NCI-H2171 treated with DMSO at 0.1 percent for 48 hours (cell line): ENCODE measurements at places on chromosomes 6 and 20.

DNA sequence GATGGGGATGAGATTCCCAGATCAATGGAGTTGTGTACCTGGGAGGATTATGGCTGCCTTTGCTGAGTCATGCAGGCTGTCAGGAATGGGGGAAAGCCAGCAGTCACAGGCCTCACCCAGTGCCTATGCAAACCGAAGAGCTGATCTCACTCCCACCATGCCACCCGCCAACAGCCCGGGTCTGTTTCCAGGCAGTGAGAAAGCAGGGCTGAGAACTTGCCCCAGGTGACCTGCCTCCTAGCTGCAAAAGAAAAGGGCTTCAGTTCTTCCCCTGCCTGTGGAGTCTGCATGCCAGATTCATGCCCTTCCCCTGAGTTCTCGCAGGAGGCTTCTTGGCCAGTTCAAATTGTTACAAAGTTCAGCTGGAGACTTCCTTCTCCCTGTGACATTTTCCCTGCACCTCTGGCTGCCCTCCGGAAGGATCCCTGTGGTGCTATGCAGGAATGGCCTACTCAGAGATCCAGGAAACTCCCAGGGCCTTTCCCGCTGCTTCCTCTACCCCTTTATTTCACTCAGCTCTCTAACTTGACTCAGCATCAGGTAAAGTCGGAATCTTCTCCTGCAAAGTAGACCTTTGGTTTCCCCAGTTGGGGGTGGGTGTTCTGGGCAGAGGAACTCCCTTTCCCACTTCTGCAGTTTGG lies 71.5 kb upstream of the B3GAT2 start:
- DNase-seq = no peak

DNA sequence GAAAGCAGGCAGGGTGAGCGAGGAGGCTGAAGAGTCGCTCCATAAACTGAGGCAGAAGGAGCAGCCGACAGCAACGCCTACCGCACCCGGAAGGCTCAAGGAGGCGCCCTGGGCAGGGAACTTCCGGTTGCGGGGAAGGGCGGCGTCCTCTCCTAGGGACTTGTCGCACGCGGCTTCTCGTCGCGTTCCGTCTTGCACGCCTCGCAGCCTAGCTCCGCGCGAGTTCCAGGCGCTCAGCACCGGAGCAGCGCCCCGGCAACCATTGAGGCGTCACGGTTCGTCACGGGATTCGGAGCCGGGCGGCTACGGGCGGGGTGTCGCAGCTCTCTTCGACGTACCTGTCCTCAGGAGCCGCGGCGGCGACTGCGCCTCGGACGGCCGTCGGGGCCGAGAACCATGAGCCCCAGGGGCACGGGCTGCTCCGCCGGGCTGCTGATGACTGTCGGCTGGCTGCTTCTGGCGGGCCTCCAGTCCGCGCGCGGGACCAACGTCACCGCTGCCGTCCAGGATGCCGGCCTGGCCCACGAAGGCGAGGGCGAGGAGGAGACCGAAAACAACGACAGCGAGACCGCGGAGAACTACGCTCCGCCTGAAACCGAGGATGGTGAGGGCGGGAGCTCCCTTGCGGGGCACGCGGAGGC lies at the start of gene SPACA1:
SPACA1 (plus strand) TSS at position 332 of the 641 bp plus-strand sequence; CDS start at position 397, 65 bp downstream.
- DNase-seq = no peak

DNA sequence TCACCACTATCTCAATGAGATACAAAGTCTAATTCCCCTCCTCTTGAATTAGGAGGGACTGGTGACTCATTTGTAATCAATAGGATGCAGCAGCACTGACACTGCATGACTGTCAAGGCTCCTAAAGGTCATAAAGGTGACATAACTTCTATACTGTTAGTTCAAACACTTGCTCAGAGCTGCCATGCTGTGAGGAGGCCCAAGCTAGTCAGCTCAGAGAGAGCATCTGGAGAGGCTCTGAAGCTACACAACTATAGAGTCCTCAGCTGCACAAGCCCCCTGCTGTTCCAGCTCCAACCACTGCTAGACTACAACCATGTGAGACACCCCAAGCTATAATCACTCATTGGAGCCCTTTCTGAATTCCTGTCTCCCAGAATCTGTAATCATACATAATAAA lies 17.0 kb upstream of the HEY2 start:
- peak; percentile 72 for DNase-seq

GRCh38 chr20:18857640-18858039 lies 44.1 kb downstream of the SCP2D1 start:
- no peak for DNase-seq

GRCh38 chr6:55877283-55877682 lies 1.9 kb upstream of the BMP5 start:
- DNase-seq = no peak

- DNase-seq = peak; percentile 28
These were observed 539 bp downstream of the CDYL start for GRCh38 chr6:4776493-4777393.

- peak; percentile 55 for DNase-seq
These were observed 95.4 kb downstream of the OGFRL1 start for GRCh38 chr6:71383901-71384489.

DNA sequence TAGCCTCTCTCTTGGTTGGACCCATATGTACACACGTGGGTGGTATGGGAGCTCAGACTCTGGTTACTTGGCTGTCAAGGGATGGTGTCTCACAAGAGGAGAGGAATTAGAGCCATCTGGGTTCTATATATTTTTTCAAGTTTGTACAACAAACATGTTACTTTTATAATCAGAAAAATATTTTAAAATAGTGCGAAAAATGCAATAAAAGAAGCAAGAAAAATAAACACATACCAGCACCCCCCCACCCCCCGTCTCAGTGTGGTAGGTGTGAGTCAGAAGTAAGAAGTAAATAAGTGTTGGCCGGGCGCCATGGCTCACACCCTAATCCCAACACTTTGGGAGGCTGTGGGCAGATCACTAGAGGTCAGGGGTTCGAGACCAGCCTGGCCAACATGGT lies 2.1 kb upstream of the TIAM2 start:
- no peak for DNase-seq

DNA sequence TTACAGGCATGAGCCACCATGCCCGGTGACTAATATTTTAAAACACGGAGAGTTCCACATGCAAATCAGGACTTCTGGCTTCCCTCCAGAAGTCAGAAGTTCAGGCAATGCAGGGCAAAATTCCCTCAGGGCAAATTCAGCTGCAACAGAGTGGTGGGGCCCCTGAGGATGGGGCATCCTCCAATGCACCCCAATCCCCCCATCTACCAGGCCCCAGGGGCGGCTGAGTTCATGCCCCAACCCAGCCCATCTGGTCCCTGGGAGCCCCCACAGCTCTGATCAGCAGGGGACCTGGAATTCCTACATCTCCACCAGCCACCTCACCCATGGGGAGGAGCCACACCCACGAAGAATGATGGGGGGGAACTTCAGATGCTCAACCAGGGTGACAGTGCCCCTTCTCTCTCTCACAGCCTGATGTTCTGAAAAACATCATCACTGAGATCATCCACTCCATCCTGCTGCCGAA lies 22.6 kb downstream of the BPIFB1 start:
- peak; percentile 91 for DNase-seq

GRCh38 chr6:39228111-39228971 lies 934 bp downstream of the KCNK5 start:
- DNase-seq = no peak

- DNase-seq = no peak
These were observed 361.8 kb upstream of the ADGRB3 start for GRCh38 chr6:68273297-68273696.

- peak; percentile 49 for DNase-seq
These were observed 78.0 kb downstream of the PTPN1 start for GRCh38 chr20:50588034-50588736.

DNA sequence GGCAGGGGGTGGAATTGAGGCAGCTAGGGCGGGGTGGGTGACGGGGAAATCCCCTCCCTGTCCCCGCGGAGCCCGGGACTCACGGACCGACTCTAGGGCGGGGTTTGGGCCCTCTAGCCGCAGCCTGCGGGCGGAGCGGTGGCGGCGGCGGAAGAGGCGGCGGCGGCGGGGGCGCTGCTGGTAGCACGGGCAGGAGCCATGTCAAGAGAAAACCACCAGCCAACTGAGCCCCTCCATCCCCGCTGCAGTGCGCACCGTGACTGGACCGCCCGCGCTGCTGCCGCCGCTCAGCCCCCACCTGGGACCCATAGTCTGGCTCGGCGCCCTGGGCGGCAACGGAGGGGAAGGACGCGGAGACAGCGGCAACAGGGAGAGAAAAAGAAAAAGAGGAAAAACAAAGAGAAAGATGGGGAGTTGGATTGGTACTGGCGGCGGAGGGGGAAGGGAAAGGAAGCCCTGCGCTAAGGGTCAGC lies 1.2 kb upstream of the C6orf62 start:
- DNase-seq = peak; percentile 19

DNA sequence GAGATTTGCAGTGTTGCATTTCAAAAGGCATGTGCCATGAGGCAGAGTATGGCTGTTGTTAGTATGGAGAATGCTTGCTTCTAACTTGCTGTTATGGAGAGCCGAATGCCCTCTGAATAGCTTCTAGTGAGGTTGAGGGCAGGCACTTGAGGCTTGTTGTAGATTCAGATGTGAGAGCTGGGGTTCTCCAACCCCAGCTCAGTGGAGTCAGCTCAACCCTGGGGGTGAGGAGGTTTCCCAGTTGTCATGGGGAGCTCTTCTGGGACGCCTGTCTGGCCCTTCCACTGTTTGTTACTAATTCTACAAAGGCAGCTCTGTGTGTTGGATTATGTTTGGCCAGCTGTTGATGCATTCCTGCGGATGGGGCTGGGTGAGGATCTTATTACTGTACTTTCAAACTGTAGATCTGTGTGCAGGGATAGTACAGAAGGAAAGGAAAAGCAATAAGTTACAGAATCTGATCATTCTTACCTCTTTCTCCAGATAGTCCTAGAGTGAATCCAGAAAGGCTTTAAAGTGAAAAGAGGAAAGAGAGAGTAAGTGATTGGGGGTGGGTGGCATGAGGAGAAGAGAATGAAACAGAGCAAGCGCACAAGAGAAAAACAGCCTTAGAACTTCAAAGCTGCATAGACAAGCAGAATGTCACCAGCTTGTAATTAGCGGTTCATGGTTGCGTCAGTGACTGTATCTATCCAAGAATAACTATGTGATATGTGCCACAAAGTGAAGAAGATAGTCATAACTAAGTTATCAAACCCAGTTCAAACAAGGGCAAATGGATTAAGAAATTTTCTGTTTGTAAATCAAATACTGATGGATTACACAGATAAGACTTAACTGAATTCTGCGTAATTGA lies 148.7 kb downstream of the PRL start:
- peak; percentile 87 for DNase-seq

GRCh38 chr6:148720406-148720805 lies 26.4 kb upstream of the UST start:
- no peak for DNase-seq

DNA sequence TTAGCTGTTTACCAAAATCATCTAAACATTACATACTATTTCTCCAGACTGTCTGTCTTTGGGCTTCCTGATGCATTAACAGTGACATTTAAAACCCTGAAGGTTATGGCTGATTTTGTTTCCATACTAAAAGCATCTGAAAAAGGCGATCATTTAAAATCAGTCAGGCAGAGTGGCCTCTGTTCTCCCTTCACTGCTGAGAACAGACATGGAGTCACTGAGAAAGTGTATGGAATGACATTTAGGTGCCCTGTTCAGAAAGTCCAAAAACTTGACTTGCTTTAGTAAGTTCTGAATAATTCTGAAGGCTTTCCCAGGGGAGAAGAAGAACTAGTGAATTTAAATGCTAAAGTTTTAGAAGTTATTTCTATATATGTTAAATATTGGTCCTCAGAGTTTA lies 83.0 kb downstream of the MAP7 start:
- no peak for DNase-seq

GRCh38 chr6:39282774-39283173 lies 31.4 kb downstream of the KCNK17 start:
- no peak for DNase-seq

- DNase-seq = peak; percentile 72
These were observed 214.8 kb upstream of the MMS22L start for GRCh38 chr6:97497713-97498331.

DNA sequence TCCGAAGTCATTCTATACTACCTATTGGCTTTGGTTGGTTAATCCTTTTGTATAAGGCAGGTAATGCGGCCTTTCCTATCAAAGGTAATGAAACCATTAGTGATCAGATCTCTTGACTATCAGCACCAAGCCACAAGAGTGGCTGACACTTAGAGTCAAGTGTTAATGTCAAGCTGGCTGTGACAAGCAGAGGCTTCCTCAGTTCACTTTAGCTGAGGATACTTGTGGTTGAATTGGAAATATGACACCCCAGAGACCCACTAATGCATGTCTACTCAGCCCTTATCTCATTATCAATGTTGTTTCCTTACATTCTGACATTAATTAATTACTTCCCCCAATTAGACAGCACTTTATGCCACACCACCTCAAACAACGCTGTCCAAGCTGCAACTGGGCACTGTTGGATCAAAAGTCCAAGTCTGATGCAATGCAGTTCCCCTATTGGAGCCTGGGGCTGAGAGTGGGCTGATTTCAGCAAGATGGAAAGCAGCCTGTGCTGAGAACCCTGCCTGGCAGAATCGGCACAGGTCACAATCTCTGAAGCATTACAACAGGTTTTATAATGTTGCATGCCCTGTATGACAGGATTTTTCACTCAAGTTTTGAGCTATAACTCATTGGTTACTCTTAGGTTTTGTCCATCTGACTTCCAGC lies 273.5 kb downstream of the COL12A1 start:
- no peak for DNase-seq

DNA sequence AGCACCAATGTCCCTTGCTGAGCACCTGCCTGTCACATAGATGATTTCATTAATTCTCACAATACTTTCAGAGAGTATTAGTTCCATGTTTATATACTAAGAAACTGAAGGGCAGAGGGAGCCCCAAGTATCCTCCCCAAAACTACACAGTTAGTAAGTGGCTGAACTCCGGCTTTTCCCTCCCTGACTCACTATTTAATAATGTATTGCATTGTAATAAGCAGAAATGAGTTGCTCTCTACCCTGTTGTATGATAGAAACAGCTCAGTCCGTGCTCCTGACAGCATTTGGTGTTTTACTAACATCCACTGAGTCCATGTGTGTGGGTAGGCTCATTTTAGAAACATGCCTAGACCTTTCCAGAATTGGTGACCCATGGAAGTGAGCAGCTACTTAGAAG lies 76.8 kb downstream of the OLIG3 start:
- no peak for DNase-seq

- DNase-seq = no peak
These were observed 163.0 kb downstream of the HDGFL1 start for GRCh38 chr6:22732176-22732970.

GRCh38 chr6:53603386-53604116 lies 58.6 kb upstream of the GCLC start:
- no peak for DNase-seq

- no peak for DNase-seq
These were observed 18.5 kb upstream of the TUBB2A start for GRCh38 chr6:3175715-3176402.

DNA sequence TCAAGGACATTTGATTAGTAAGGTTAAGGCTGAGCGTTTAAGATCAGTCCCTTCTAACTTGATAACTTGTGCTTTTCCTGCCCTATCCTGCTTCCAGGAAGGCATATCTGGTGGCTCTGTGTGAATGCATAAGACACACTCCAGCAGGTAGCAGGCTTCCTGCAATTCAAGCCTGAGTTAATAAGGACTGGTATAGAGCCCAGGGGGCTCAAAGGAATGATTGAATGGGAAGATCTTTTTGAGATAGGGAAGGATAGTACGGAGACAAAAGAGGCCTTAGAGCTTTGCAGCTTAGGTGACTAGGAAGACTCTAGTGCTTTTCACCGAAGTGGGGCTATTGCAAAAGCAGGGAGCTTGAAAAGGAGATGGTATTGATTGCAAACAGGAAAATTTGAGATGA lies 307.1 kb downstream of the GRIK2 start:
- no peak for DNase-seq
